Activated CD8-positive, alpha-beta T cell treated with anti-CD3 and anti-CD28 coated beads for 36 hours (primary cell): ENCODE measurements at places on chromosomes 7 and 10.

- no peak for DNase-seq
Observed at GRCh38 chr10:130387936-130388580, 251.9 kb downstream of the GLRX3 start.

DNA sequence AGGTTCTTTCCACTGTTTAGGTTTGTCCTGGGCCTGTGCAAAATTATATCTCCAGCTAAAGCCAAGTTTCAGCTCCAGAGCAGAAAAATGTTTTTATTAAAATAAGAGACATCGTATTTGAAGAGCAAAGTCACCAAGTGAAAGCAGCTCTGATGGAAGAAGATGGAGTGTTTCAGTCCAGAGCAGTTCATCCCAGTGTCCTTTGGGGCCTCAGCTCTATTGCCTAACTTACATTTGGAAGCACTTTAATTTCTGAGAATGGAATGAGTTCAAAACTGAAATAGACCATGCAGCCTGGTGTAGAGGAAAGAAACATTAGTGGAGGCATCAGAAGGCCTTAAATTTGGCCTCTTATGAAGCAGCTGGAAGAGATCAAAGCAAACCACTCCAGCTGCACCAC lies 545.2 kb downstream of the SORCS1 start:
- DNase-seq, result no peak

GRCh38 chr10:31146491-31147209 lies 115.0 kb upstream of the ZNF438 start:
- DNase-seq, result peak; percentile 52

- DNase-seq, result no peak
Observed at GRCh38 chr7:3349126-3349525, 48.1 kb downstream of the SDK1 start.

- peak; percentile 48 for DNase-seq
Observed at GRCh38 chr10:22669163-22669711, 45.1 kb downstream of the PIP4K2A start.

DNA sequence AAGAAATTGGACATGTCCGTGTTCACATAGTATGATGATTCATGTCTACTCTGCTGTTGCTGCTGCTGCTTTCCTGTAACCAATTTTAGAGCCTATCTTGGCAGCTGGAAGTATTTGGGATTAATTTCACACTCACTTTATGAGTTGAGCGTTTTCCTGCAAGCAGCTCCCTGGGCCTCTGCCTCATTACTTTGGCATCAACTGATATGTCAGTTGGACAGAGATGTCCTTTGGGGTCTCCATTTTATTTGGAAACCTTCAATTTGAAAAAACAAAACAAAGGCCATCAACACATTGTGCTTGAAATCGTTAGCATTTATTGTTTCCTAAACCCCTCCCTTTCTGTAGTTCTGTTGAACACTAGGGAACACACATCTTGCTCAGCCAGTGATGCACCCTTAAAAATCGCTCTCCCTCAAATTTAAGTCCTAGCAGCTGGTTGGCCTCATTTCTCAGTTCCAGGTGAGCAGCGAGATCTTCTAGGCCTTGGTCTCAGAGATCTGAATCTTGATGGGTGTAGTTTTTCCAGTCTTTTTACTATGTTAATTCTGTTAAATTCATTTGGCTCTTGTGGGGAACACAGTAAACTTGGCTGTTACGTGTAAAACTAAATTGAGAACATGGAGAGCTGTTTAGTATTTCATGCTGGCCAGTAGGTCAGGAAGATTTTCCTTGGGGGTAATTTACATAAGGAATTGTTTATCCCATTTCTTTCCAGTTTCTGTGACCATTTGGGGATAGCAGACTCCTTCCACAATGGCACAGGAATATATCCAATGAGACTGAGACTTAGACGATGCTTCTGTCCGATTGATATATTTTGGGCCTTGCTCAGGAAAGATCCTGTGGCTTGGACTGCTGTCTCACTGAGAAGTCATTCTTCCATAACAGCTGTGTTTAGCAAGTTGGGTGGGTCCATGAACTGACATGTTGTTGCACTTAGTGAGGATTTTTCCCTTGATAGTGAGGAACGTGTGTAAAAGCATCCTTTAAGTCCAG lies 371.6 kb downstream of the BBS9 start:
- no peak for DNase-seq

DNA sequence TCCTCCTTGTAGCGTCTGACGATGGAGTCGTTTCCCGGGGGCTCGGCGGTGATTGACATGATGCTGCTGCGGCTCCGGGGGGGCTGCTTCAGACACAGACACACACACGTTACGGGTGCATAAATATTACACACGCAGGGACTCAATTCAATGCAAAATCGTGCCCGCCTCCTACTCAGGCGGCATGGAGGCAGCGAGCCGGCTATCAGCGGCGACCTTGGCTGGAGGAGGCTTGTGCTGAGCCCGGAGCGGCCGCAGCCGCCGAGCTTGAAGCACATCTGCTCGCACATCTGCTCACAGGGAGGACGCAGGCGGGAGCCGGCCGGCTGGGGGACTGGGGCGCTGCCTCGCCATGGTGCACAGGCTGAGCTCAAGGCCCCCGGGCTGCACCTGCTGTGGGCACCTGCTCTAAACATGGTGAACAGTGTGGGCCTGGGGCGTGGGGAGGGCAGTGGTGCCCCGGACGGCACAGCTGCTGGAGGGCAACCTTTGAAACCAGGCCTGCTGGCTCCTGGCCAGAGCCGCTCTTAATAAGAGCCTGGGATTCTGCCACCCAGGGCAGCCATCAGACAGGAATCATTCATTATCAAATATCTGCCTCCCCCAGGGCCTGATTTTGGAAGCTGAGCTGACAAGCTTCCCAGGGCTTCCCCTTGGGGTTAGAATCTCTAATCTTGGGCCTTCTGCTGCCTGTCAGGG lies 84.7 kb upstream of the GNA12 start:
- DNase-seq, result no peak

DNA sequence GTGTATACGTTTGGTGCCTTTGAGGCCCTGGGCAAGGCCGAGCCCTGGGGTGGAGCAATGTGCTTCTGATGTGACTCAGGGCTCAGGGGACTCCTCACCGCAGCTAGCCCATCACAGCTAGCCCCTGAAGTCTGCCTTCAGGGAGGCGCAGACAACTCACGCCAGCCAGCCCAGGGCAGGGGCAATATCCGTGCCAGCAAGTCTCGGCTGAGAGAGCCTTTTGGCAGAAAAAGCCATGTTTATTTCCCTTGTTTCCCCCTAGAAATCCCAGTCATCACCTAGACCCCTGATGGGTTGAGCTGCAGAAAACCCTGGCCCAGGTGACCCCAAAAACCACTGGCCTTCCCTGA lies 90.4 kb downstream of the CHST15 start:
- no peak for DNase-seq

DNA sequence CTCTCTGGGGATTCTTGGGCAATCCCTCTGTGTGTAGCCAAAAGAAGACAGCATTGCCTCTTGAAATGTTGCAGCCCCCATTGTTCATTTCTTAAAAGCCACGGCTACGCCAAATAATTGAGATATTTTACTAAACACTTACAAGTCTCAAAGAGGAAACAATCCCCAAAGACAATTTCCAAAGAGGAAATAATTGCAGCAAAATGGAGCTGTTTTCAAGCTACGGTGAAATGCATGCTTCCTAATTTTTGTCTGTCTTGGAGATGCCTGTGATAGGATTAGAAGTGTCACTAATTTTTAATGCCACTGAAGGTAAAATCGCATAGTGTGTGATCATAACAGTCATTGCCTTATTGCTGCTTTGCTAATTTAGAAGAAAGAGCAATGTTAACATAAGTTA lies 72.9 kb upstream of the NAMPT start:
- DNase-seq, result no peak

GRCh38 chr7:68914006-68914405 lies 684.3 kb upstream of the AUTS2 start:
- DNase-seq, result no peak

GRCh38 chr10:95245425-95246055 lies 45.3 kb downstream of the PDLIM1 start:
- no peak for DNase-seq
